ENCODE measurements at places on chromosomes 2 and 18. TPM values are rescaled to one million over a fixed set of nuclear protein-coding genes. Genes with fewer than 3 reads are reported as not detected.

DNA sequence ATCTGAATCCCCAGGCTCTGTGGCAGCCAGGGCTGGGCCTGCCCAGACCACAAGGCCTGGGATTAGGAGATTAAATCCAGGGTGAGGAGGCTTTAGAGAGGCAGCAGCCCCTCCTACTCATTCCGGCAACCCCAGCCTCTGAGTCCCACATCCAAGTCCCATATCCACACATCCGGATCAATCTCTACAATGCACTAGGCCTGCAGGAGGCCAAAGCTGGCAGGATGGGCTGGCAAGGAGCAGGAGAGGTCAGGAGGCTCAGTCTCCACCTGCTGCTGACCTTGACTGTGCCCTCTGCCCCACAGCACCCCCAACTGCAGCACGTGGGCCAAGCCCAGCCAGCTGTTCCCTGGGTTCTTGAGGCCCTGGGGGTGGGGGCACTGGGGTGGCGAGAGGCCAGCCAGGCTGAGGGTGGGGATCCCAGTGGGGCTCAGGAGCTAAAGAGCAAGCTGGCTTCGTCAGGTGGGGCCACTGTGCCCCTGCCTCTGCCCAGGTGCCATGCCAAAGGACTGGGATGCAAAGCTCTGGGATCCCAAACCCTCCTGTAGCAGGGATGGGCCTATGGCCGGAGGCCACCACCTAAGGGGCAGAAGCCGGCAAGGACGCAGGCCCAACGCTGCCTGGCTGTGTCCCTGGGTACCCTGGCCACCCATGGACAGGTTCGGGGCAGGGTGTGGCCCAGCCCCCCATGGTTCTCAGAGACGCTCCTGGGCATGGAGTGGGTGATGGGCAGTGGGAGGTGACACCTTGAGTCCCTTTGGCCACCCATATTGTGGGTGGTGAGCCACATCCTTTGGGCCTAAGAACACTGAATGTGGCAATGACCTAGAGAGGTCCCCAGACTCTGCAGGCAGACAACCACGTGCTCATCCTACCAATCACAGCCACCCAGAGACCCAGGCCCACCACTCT, 3.2 kb downstream of the KIF1A start:
- H3K4me3 ChIP-seq: no peak overlapping the region
- peaks cover 8% of the 10 kb centered on the region for H3K4me1 ChIP-seq
- H3K27ac ChIP-seq: no peak overlapping the region

- no peaks in the 10 kb centered on the region for H3K4me1 ChIP-seq
- DNase-seq: no peak
- no peaks in the 10 kb centered on the region for H3K36me3 ChIP-seq
- H3K4me3 ChIP-seq: no peak overlapping the region
Observed at GRCh38 chr2:15651367-15651727, 59.7 kb downstream of the DDX1 start.

DNA sequence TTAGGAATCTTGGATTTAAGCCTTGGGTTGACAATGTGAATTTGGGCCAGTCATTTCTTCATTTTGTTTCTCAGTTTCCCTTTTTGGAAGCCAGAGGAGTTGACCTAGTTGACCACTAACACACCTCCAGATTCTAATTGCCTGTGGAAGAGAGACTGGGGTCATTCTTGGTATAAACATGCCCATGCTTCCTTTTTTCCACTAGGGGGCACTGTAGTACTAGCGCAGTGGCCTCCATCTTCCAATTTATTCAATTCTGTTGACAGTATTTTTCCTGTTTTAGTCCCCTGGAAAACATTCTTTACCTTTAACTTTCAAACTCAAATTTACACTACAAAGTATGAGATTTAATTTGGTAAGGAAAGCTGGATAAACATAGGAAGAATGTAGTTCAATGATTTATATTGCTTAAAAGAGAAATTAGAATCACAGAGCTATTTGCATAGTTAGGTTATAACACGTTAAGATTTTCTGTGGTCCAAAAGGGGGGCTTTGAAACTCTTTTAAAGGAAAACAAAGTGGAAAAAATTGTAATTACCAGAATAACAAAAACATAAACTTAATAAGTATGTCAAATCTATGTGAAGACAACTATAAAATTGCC, 57.5 kb upstream of the AGPS start:
- peak; percentile 46 for DNase-seq
- no peaks in the 10 kb centered on the region for H3K27me3 ChIP-seq
- peaks cover 14% of the 10 kb centered on the region for H3K4me1 ChIP-seq
- no peak overlapping the region for H3K4me3 ChIP-seq

DNA sequence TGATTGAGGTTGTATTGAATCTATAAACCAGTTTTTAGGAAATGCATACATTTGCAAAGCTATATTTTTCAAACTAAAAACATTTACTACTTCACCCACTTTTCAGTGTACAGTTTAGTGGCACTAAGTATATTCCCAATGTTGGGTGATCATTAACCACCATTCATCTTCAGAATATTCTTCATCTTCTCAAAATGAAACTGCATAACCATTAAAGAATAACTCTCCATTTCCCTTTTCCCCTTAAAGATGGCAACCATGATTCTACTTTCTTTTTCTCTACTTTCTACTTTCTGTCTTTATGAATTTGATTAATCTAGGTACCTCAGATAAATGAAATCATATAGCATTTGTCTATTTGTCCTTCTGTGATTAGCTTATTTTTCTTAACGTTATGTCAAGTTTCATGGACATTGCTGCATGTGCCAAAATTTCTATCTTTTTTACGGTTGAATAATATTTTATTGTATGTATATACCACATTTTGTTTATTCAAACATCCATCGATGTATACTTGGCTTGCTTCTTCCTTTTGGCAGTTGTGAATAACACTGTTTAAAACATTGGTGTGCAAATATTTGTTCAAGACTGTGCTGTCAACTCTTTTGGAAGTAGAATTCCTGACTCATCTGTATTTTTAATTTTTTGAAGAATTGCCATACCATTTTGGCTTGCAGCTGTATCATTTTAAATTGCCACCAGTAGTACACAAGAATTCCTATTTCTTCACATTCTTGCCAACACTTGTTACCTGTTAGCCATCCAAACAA, 104.9 kb downstream of the RPRM start:
- no peaks in the 10 kb centered on the region for H3K36me3 ChIP-seq
- H3K27ac ChIP-seq: no peak overlapping the region
- H3K4me3 ChIP-seq: no peak overlapping the region
- no peaks in the 10 kb centered on the region for H3K4me1 ChIP-seq

DNA sequence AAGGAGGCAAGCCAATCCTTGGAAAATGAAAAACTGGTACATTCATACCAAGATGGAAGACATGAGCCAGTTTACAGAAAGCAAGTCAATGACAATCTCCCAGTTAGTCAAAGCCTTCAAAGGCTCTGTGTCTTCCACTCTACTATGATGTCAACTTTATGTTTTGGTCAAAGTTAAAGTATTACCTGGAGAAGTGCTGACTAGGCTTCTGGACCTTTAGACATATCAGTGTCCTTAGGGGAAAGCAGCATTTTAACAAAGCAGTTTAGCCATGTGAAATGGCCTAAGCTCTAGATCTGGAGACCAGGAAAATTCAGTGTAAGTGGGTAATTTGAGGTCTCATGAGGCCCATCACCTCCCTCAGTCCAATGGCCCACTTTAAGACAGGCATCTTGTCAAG, 30.8 kb downstream of the AAK1 start:
- no peak for DNase-seq
- H3K27ac ChIP-seq: no peak overlapping the region
- H3K4me1 ChIP-seq: peaks cover 43% of the 10 kb centered on the region
- no peaks in the 10 kb centered on the region for H3K27me3 ChIP-seq
- H3K36me3 ChIP-seq: peaks cover 67% of the 10 kb centered on the region

- no peak for DNase-seq
- H3K4me1 ChIP-seq: peaks cover 17% of the 10 kb centered on the region
Observed at GRCh38 chr2:113974727-113975126, 84.8 kb downstream of the ACTR3 start.

DNA sequence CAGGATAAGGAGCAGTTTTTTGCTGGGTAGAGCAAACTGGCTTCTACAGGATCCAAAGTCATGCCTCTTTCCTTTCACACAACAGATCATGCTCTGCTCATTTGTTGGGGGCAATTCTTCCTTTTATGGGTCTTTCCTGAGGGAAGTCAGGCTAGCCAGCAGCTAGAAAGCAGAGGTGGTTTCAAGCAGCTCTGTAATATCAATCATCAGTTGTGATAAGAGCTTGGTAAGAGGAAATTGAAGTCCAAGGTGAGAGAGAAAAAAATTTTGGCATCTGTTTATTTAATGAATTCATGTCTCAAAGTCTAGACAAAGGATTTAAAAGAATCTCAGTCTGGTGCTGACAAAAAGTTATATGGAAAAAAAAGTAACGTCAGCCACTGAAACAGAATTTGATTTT, 6.2 kb downstream of the TMEM87B start:
- H3K36me3 ChIP-seq: peaks cover 71% of the 10 kb centered on the region
- peaks cover 58% of the 10 kb centered on the region for H3K4me1 ChIP-seq
- no peak for DNase-seq
- H3K4me3 ChIP-seq: no peak overlapping the region

GRCh38 chr2:75023666-75024455, 65.4 kb downstream of the POLE4 start:
- H3K36me3 ChIP-seq: no peaks in the 10 kb centered on the region
- DNase-seq: no peak
- peaks cover 6% of the 10 kb centered on the region for H3K27me3 ChIP-seq
- H3K27ac ChIP-seq: no peak overlapping the region
- H3K4me1 ChIP-seq: no peaks in the 10 kb centered on the region
- H3K4me3 ChIP-seq: no peak overlapping the region

DNA sequence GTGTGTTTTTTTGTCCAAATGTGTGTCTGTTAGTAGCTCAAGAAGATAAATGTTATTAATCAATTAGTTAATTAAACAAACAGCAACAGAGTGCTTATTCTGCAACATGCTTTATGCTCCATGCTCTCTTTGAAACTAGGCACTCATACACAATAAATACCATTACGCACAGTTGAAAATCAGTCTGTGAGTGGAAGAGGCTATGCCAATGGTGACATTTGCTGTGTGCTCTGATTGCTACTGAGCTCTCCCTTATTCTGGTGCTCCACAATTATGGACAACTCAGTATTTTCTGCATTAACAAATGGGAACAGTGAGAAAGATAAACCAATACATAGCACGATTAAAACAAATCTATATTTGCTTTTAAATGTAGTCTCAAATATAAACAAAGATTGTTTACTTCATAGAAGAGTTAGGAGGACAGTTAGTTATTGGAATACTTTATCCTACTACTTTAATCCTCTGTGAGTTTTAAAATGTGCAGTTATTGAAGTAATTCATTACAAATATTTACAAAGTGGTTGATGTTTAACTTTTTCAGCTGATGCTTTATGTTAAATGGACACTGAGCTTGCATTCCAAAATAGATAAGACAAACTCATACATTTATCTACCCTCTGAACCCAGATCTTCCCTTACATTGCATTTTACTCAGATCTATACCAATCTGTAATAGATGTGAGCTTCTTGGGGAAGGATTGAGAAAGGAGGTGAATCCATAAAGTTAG, 55.3 kb downstream of the NXPH2 start:
- no peak for DNase-seq
- H3K27me3 ChIP-seq: no peaks in the 10 kb centered on the region
- no peaks in the 10 kb centered on the region for H3K4me1 ChIP-seq
- no peaks in the 10 kb centered on the region for H3K36me3 ChIP-seq
- no peak overlapping the region for H3K4me3 ChIP-seq

- H3K27me3 ChIP-seq: no peaks in the 10 kb centered on the region
- peaks cover 3% of the 10 kb centered on the region for H3K36me3 ChIP-seq
- DNase-seq: no peak
- H3K27ac ChIP-seq: no peak overlapping the region
Observed at GRCh38 chr18:12014521-12015415, 33.5 kb downstream of the IMPA2 start.

- no peaks in the 10 kb centered on the region for H3K27me3 ChIP-seq
- no peaks in the 10 kb centered on the region for H3K4me1 ChIP-seq
- no peak overlapping the region for H3K4me3 ChIP-seq
Observed at GRCh38 chr2:122883849-122884248, 1128.4 kb downstream of the TSN start.

- H3K27me3 ChIP-seq: no peaks in the 10 kb centered on the region
- H3K27ac ChIP-seq: no peak overlapping the region
- no peaks in the 10 kb centered on the region for H3K4me1 ChIP-seq
- no peaks in the 10 kb centered on the region for H3K36me3 ChIP-seq
- DNase-seq: no peak
- H3K4me3 ChIP-seq: no peak overlapping the region
Observed at GRCh38 chr2:75007819-75008218, 49.4 kb downstream of the POLE4 start.

DNA sequence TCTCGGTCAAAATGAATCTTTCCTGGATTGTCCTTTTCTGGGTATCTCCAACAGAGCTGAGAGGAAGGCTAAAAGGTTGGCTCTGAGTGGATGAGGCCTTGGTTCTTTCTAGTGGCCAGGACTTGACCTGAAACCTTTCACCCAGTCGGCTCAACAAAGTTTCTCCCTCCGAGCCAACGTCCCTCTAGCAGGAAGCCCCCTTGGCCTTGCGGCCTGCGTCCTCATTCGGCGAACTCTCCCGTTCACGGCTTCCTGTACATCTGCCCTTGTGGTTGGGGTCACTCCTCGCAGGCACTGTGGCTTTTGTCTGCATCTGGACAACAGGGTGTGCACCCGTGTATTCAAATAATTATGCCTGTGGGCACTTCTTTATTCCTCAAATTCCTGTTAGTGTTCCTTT, 9.4 kb upstream of the SIX3 start:
- no peak overlapping the region for H3K4me3 ChIP-seq
- H3K27me3 ChIP-seq: peaks cover 80% of the 10 kb centered on the region
- no peak overlapping the region for H3K27ac ChIP-seq
- DNase-seq: no peak

The GALNT5 gene
- total RNA-seq: not detected

The AMER3 gene
- not detected for total RNA-seq

The LOXL3 gene
- total RNA-seq: 0.21 TPM

The LRP1B gene
- not detected for total RNA-seq

The FAM110C gene
- 0.08 TPM for total RNA-seq
